ENCODE measurements at places on chromosomes 6 and 20.

DNA sequence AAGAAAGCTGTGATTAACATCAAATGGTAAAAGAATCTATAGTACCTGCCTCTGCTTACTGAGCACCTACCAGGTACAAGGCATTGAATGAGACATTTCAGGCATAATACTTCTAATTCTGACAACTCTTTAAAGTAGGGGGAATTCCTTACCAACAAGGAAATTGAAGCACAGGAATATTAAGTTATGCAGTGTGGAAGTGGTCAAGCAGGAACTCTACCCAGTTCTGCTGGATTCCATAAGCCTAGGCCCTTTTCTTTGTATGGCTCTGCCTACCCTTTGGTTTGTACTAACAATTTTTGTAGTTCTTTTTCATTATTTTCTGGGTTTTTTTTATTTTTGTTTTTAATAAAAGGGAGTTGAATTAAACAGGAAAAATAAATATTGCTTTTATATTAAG is 114.5 kb downstream of the MAP3K5 start:
- no peak for DNase-seq

- no peak for DNase-seq
These were observed 94.3 kb upstream of the BEND3 start for GRCh38 chr6:107209406-107210305.

DNA sequence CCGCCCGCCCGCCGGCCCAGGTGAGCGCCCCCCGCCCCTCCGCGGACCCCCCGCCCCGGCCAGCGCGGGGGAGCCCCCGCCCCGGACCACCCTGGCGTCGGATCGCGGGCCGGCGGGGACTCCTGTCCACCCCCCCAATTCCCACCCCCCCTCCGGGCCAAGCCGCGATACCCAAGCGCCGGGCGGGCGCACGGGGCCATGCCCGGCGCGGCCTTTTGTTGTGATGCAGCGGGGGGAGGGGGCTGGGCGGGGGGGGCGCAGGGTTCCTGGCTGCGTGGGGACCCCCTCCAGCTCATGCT is 245 bp downstream of the SRC start:
- no peak for DNase-seq

GRCh38 chr6:139486476-139486799 is 112.0 kb upstream of the CITED2 start:
- DNase-seq, result no peak

DNA sequence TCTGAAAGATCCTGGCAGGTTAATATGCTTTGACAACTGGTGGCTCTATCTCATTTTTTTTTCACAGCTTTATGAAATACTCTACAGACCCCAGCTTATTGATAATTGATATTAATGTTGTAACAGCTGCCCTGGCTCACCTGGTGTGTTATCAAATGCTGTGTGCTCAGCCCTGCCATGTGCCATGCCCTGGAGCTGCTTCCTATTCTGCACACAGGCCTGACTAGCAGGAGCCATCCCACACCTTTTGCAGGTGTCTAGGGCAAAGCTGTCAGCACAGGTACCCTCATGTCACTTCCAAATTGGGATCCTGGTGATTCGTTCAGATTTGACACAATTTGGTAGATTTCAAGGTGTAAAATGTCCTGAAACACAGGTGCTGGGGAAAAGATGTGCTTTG is 254.6 kb upstream of the MAN1A1 start:
- DNase-seq, result no peak

DNA sequence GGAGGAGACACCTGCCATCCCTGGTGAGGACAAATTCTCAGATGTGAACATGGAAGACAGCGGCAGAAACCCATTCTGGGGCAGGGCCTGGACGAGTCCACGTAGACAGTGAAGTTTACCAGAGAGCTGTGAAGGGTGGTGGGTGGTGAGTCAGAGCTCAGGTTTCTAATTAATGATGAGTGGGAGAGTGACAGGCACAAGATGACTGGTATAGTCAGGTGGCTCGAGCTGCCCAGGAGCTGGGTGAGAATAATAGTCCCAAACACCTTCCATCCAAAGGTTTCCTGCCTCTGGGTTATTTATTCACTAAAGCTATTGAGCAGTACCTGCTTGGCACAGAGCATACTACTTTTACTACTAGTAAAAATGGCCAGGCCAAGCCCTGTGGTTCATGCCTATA is 6.0 kb downstream of the TLDC2 start:
- no peak for DNase-seq

- no peak for DNase-seq
These were observed 5.2 kb downstream of the NKAIN4 start for GRCh38 chr20:63248835-63249591.

DNA sequence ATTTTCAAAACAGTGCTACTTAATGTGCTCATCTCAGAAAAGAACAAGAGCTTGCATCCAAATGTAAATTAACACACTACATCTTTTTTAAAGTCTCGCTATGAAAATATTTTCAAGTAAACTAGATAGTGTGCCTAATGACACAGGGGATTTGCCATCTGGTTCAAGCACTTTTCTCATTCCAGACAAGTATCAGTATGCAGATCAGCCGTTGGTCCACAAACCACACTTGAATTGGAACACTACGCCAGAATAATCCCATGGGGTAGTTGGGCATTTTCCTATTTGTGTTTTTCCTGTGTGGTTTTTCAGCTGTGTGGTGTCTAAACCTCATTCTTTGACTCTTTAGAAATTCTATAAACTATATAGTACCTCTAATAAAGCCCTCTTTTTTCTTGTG is 256.2 kb downstream of the EPHA7 start:
- DNase-seq, result no peak

- no peak for DNase-seq
These were observed 4.0 kb downstream of the MKKS start for GRCh38 chr20:10430000-10430466.

All from HEK293T (cell line).